Stimulated activated CD4-positive, alpha-beta T cell treated with anti-CD3 and anti-CD28 coated beads, Interleukin-4, amount 100 ng/mL, for 48 hours (primary cell): ENCODE measurements at places on chromosomes 1 and 21.
A peak's percentile ranks its signal among the peaks of the same experiment; 100 is the strongest.

DNA sequence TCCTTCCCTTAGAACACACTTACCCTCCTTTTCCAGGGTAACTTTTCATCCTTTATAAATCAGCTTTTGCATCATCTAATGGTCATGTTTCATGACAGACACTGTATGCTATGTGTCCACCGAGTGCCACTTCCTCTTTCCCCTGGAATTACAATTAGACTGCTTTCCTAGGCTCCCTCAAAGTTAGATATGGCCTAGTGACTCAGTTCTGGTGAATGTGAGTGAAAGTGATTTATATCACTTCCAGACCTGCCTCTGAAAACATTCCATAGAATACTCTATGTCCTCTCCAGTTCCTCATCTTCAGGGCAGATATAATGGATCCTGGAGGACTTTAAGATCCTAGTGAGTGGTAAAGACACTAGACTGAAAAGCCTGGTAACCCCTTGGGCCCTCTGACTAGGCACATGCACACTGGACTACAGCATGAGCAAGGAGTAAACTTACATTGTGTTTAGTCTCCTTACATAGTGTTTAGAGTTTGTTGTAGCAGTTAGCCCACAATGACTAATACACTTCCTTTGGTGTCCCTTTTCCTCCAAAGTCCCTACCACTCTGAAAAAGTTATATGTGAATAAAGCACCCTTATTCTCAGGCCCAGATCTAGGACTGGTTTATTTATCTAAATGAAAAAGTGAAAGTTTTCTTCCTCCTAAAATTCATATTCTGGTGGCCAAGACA is 59.3 kb downstream of the GPR88 start:
- no peak for DNase-seq

DNA sequence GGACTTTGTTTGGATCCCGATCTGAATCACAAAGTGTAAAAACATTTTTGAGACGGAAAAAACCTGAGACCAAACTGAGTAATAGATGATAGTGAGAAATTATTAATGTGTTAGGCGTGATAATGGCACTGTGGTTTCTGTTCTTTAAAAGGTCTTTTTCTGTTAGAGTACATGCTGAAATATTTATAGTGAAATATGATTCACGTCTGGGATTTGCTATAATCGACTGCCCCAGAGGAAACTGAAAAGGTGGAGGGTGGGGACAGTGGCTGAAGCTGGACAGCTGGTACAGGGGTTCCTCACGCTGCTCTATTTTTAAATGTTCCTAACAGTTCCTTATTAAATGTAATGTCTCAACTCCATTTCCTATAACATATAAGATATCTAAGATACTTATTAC is 11.2 kb downstream of the URB1 start:
- DNase-seq = no peak

DNA sequence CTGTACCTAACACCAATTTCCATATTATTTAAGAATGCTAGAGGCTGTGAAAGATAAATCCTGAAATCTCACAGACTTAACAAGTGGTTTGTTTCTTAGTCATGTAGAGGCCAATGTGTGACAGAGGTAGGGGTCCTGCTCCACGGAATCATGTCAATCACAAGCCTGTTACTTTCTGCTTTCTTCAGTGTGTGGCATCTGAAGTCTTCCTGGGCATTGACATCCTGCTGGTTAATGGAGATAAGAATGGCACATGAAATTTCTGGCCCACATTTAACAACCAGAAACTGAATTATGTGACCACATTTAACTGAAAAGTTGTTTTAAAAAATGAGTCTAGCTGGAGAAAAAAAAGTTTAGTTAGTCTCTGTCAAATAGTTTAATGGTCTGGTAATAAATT is 68.3 kb upstream of the PLA2G4A start:
- no peak for DNase-seq

- peak; percentile 39 for DNase-seq
These were observed 66.0 kb downstream of the COL18A1 start for GRCh38 chr21:45470773-45471524.

GRCh38 chr1:7221826-7222694 is 436.8 kb downstream of the CAMTA1 start:
- DNase-seq = no peak

DNA sequence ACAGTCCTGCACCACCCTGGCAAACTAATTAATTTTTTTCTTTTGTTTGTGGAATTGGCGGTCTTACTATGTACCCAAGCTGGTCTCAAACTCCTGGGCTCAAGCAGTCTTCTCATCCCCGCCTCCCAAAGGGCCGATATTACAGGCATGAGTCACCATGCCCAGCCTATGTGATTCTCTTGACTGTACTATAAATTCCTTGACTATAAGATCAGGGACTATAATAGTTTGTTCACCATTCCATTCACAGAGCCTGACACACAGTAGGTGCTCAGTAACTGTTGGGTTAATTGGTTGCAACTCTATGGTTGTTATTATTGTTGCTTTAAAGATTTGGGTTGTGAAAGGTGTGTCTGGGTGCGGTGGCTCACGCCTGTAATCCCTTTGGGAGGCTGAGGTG is 17.2 kb downstream of the DAP3 start:
- no peak for DNase-seq

DNA sequence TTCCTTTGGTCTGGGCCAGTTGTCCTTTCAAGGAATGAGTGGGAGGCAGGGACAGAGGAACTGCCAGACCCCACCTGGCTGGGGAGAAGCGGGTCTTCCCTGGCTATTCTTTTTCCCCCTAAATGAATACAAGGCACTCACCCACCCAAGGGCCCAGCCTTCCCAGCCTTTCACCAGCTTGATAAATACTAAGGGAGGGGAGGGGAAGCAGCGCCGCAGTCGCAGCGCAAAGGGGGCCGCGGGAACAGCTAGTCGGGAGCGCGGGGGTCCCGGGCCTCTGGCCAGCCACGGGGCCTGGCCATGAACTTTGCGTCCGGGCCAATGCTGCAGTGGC is 91.3 kb upstream of the VAMP3 start:
- no peak for DNase-seq

GRCh38 chr1:64959986-64960385 is 6.4 kb downstream of the JAK1 start:
- DNase-seq = no peak

DNA sequence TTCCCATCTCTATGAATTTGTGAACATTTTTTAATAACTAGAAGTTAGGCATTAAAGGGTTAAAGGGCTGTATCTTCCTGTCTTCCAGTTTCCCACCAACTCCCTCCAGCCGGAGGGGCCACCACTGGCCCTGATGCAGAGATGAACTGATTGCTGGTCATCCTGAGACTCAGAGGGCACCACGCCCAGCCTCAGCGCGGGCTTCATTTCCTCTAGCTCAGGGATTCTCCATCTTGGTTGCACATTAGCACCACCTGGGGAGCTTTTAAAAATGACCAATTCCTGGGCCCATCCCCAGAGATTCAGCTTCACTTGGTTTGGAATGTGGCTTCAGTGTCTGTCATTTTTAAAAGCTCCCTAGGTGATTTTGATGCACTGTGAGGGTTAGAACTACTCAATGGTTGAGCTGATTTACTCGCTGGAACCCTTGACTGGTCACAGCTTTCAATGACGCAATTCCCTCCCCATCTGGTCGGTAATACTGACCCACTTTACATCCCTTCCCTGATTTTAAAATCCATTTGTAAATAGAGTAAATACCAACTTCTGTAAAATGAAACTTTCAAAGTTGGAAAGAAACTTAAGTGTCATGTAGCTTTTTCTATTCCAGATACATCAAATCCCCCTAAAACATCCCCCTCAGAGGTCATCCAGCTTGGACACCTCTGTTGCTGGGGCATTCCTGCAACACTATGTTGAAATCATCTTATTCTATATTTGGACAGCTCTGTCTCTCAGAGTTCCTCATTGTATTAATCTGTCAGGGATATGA is 5.1 kb downstream of the NAV1 start:
- DNase-seq = no peak
